Chondrocyte (in vitro differentiated cells): ENCODE measurements at places on chromosomes 1 and 21. TPM values are rescaled to one million over a fixed set of nuclear protein-coding genes. Genes with fewer than 3 reads are reported as not detected.

- no peaks in the 10 kb centered on the region for H3K36me3 ChIP-seq
- H3K4me3 ChIP-seq = no peak overlapping the region
- no peaks in the 10 kb centered on the region for H3K27me3 ChIP-seq
- DNase-seq = no peak
These were observed 152.2 kb downstream of the LIPI start for GRCh38 chr21:14058566-14058965.

DNA sequence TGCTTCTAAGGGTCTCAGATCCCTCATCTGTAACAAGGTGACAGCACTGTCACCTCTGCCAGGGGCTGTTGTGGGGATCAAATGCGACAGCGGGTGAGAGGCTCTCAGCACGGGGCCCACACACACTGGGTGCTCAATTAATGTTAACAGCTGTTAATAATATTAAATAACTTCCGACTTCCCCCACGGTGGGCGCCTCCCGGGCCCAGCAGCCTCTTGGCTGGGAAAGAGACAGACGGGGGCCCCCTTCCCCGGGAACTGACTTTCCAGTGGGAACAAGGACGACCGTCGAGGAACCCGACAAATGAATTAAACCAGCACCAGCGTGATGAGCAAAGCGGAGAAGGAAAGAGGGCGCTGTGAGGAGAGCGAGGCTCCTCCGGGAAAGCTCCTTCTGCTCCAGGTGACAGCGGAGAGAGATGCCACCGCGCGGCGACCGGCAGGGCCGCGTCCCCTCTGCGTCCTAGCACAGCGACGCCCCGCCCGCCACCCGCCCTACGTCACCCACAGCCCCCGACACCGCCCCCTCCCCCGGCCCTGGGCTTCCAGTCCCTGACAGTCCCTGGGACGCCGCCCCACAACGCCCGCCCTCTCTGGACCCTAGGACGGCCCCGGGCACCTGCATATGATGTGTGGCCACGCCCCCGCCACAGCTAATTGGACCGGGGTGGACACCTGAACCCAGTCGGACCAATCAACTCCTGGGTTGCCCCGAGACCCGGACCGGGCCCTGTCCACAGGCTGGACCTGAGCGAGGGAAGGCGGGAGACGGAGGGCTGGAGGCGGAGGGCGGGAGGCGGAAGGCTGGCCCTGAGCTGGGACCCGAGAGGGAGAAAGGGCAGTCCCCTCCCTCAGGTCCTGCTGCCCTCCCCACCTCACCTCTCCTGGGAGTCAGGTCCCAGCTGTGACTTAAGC is 38.2 kb downstream of the MATN1 start:
- DNase-seq = peak; percentile 53
- no peaks in the 10 kb centered on the region for H3K36me3 ChIP-seq
- peaks cover 75% of the 10 kb centered on the region for H3K27me3 ChIP-seq
- peaks cover 3% of the 10 kb centered on the region for H3K4me1 ChIP-seq
- no peak overlapping the region for H3K4me3 ChIP-seq

DNA sequence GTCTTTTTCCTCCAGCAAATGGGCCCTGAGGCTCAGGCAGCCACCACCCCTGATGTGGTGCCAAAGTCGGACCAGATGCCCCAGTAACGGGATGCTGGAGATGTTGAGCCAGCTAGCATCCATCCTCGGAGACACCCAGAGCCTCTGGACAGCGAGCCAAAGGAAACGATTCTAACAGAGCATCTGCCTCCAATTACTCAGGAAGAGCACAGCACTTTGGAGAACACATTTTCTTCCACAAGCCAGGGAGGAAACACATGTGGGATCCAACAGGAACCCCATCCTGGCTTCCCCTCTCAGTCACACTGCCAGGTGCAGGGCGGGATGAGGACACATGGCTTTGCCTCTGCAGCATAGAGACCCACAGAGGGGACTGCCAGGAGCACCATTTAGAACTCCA is 44.9 kb downstream of the C1orf198 start:
- no peak overlapping the region for H3K4me3 ChIP-seq
- peaks cover 1% of the 10 kb centered on the region for H3K36me3 ChIP-seq
- H3K4me1 ChIP-seq = peaks cover 72% of the 10 kb centered on the region
- no peaks in the 10 kb centered on the region for H3K27me3 ChIP-seq

DNA sequence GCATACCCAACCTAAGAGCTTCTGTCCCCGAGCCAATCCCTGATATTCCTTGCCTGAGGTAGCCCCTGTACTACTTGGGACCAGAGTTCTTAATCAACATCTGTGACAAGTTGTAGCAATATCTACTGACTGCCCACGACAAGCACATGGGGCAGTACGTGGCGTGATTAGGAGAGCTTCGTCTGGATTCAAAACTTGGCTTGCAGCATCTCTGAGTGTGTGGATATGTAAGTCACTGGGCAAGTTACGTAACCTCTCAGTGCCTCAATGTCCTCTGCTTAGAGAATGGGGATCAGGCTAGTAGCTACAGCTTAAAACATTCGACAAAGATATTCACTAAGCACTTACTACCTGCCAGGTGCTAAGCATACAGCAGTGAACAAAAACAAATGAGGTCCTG is 5.0 kb downstream of the HSPG2 start:
- H3K27ac ChIP-seq = peak overlapping the region; percentile 94
- peaks cover 9% of the 10 kb centered on the region for H3K36me3 ChIP-seq
- H3K27me3 ChIP-seq = no peaks in the 10 kb centered on the region
- DNase-seq = no peak
- H3K4me3 ChIP-seq = no peak overlapping the region

- no peak overlapping the region for H3K4me3 ChIP-seq
- H3K27ac ChIP-seq = no peak overlapping the region
- H3K36me3 ChIP-seq = no peaks in the 10 kb centered on the region
- H3K27me3 ChIP-seq = peaks cover 16% of the 10 kb centered on the region
These were observed 9.9 kb upstream of the NPHP4 start for GRCh38 chr1:6001992-6002576.

- DNase-seq = peak; percentile 95
- H3K36me3 ChIP-seq = peaks cover 10% of the 10 kb centered on the region
- H3K4me1 ChIP-seq = peaks cover 43% of the 10 kb centered on the region
- no peak overlapping the region for H3K4me3 ChIP-seq
- H3K27me3 ChIP-seq = no peaks in the 10 kb centered on the region
These were observed 780 bp upstream of the RBM15 start for GRCh38 chr1:110338309-110338885.

GRCh38 chr21:45869121-45870007 is 112.2 kb upstream of the COL6A1 start:
- H3K4me1 ChIP-seq = peaks cover 31% of the 10 kb centered on the region
- H3K36me3 ChIP-seq = peaks cover 1% of the 10 kb centered on the region
- peak; percentile 75 for DNase-seq
- no peaks in the 10 kb centered on the region for H3K27me3 ChIP-seq
- H3K27ac ChIP-seq = no peak overlapping the region

DNA sequence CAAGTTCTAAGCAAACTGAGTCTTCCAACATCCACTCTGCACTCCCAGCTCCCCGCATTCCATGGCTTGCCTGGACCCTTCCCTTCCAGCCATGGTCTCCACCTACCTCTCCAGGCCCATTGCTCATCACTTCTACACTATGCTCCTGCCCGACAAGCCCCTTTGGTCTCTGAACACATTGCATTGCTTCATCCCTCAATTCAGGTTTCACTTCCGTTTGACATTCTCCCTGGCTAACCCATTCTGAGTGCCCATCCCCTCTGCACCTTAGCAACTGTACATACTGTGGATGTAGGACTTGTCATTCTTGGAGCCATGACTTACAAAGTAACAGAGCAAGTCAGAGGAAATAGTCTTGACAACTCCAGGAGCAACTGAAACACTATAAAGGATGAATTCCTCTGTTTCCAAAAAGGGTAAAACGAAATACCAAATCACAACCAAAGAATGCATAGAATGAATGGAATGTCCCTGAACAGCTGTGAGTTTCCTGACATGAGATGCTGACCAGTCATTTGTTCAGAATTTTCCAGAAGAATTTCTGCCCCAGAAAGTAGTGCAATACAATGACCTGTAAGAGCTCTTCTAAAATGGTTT is 66.7 kb downstream of the KCNJ6 start:
- peaks cover 8% of the 10 kb centered on the region for H3K36me3 ChIP-seq
- no peak for DNase-seq
- no peaks in the 10 kb centered on the region for H3K27me3 ChIP-seq
- H3K4me1 ChIP-seq = peaks cover 77% of the 10 kb centered on the region

GRCh38 chr1:117967881-117968280 is 38.3 kb downstream of the WDR3 start:
- no peak for DNase-seq
- H3K27ac ChIP-seq = peak overlapping the region; percentile 17

DNA sequence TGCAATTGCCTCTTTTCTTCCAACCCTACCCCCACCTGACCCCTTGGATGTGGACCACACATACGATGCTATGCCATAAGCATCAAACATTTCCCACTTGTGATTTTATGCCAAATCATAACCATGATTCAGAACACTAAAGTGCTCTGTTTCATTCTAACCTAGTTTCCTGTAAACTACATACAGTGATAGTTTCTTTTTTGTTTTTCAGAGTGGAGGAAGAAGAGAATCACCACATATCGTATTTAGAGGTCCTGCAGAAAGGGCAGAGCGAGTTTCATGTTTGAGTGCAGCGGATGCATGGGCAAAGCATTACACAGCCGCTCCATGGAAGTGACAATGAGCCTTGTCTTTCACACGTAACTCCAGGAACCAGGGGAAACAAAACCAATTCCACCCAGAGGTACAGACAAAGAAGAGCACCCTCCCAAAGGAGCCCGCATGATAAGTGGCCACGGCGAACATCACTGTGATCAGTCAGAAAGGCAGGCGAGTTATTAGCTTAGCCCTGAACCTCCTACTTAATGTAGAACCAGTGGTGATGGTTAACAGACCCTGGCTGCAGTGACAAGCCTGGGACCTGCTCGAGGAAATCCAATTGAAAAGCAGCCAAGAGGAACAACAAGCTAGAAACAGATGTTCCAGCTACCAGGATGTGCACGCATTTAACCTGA is 64.0 kb upstream of the ZNF281 start:
- peaks cover 2% of the 10 kb centered on the region for H3K27me3 ChIP-seq
- DNase-seq = no peak
- H3K27ac ChIP-seq = no peak overlapping the region
- no peak overlapping the region for H3K4me3 ChIP-seq

DNA sequence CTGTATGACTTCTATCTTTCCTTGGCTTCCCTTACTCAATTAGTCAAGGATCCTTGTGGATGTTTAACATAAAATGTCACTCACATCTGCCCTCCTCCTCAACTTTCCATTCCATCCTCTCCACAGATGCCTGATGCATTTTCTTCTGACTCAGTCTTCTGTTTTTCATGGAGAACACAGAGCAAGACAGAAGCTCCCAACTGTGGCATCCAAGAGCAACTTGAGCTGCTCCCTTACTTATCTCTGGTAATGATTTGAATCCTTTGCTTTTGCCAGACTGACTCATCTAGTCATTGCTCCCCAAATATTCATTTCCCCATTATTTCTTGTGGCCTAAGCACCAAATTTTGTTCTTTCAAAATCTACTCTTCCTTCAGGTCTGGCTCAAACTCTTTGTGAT is 120.6 kb downstream of the LYPLAL1 start:
- no peak overlapping the region for H3K27ac ChIP-seq
- H3K4me3 ChIP-seq = no peak overlapping the region
- H3K4me1 ChIP-seq = peaks cover 35% of the 10 kb centered on the region
- peaks cover 2% of the 10 kb centered on the region for H3K36me3 ChIP-seq
- DNase-seq = no peak
- H3K27me3 ChIP-seq = no peaks in the 10 kb centered on the region

DNA sequence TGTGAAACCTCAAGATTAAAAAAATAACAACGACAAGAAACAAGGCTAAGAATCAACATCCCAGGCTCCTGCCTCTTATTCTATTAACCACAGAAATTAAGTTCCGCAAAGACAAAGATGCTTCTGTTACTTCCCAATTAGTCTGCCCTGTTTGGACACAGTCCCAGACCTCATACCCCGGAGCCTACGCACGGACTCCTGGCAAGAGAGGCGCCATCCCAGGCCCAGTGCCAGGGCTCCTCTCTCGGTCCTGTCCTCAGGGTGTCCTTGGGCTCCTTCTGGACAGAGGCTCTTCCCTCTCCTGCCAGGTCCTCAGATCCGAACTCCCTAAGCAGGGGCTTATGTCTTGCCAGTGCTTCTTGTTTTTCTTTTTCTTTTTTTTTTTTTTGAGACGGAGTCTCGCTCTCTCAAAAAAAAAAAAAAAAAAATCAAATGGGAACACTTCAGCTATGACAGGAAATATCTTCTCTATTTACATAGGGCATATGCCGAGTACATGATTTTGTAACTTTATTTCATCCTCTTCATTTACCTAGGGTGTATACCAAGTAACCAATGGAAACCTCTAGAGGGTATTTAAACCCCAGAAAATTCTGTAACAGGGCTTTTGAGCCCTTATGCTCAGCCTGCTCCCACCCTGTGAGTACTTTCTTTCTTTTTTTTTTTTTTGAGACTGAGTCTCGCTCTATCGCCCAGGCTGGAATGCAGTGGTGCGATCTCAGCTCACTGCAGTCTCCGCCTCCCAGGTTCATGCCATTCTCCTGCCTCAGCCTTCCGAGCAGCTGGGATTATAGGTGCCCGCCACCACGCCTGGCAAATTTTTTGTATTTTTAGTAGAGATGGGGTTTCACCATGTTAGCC is 11.7 kb upstream of the ENO1 start:
- peak overlapping the region; percentile 61 for H3K4me3 ChIP-seq
- no peaks in the 10 kb centered on the region for H3K27me3 ChIP-seq
- peak overlapping the region; percentile 98 for H3K27ac ChIP-seq
- no peak for DNase-seq

DNA sequence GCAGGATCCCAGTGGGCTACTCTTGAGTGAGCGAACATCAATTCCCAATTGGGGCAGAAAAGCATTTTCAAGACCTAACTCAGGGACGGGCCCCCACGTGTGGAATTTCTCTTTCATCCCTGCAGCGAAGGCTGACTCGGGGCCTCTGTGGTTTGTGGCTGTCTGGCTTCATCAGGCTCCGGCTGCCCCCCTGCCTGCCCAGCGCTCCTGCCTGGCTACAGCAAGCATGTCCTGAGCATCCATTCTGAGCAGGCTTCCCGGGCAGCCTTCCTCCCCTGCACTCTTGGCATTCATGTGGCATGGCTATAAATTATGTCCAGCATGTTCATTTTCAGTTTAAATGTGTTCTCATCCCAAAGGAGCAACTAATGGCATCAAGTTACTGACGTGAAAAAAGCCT is 588.1 kb downstream of the KIF26B start:
- DNase-seq = no peak
- H3K27me3 ChIP-seq = no peaks in the 10 kb centered on the region
- peak overlapping the region; percentile 42 for H3K27ac ChIP-seq
- no peak overlapping the region for H3K4me3 ChIP-seq

- H3K36me3 ChIP-seq = no peaks in the 10 kb centered on the region
- peak overlapping the region; percentile 65 for H3K4me3 ChIP-seq
- peaks cover 17% of the 10 kb centered on the region for H3K27me3 ChIP-seq
- no peak overlapping the region for H3K27ac ChIP-seq
These were observed 1.5 kb downstream of the KCNC4 start for GRCh38 chr1:110211496-110212168.

- peaks cover 35% of the 10 kb centered on the region for H3K4me1 ChIP-seq
- H3K27me3 ChIP-seq = no peaks in the 10 kb centered on the region
- H3K4me3 ChIP-seq = no peak overlapping the region
- DNase-seq = no peak
These were observed 10.4 kb downstream of the MGST3 start for GRCh38 chr1:165641231-165641987.

LRRC53 gene
- total RNA-seq = not detected in 3 replicates

ARHGAP30 gene
- total RNA-seq = not detected in 3 replicates

KRTAP21-2 gene
- not detected in 3 replicates for total RNA-seq
